ENCODE measurements at places on chromosomes 4 and X.
A peak's percentile ranks its signal among the peaks of the same experiment; 100 is the strongest.

- no peak for DNase-seq
These were observed 40.6 kb downstream of the USP26 start for GRCh38 chrX:133056341-133056740.

DNA sequence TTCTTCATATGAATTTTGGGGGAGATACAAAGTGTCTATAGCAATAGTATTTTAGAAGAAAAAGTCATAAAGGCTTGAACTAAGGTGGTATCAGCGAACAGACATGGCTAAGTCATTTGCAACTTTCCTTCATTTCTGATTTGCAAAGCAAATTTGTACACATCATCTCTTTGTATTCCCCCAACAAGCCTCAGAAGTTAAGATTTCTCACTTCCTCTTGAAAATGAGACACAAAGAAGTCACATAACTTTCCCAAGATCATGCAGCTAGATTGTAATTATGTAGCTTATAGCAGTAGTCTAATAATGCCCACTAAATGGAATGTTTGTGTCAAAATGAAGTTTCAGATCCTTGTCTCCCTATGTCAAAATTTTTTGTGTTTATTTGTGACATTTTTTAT, 709.8 kb upstream of the HS3ST1 start:
- no peak for DNase-seq

- DNase-seq = peak; percentile 15
These were observed 203.2 kb upstream of the FGF13 start for GRCh38 chrX:138914767-138915166.

- peak; percentile 65 for DNase-seq
These were observed 41.5 kb upstream of the FAT1 start for GRCh38 chr4:186765138-186765537.

- no peak for DNase-seq
These were observed 1911.7 kb downstream of the PCDH7 start for GRCh38 chr4:32631831-32632230.

- DNase-seq = no peak
These were observed 624.9 kb upstream of the HS3ST1 start for GRCh38 chr4:12053556-12053955.

GRCh38 chr4:128600996-128601871, 208.3 kb upstream of the JADE1 start:
- DNase-seq = peak; percentile 92

- no peak for DNase-seq
These were observed 9.2 kb upstream of the VAMP7 start for GRCh38 chrX:155871934-155872333.

DNA sequence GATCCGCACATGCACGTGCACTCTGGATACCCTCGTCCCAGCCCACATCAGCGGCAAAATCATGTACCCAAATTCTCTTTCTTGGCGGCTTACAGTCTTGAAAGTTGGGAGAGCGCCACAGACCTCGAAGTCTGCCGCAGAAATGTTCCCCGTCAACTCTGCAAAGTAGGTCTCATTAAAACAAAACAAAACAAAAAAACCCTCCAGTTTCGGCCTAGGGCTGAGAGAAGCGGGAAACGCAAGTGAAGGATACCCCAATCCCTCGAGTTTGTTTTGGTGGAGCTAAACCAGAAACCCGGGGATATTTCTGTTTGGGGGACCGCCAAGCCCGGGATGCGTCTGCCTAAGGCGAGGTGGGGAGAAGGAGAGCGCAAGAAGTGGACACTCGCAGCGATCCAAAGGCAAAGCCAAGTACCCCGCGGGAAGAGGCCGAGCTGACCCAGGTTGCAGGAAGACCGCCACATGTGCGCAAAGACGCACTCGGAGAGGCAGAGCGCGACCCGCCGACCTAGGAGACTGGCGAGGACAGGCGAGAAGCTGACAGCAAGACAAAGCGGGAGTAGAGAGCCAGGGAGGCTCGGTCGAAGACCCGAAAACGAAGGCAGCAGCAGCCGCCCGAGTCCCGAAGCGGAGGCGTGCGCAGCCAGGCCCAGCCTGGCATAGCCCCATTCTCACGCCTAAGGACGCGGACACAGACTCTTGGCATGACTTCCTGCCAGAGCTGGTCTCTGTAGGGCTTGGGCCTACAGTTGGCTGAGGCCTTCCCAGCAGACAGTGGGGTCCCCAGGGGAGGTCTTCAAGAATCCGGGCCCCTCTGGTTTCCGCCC, 49.6 kb upstream of the BCOR start:
- no peak for DNase-seq

- no peak for DNase-seq
These were observed 7.8 kb upstream of the TMEM144 start for GRCh38 chr4:158202481-158202880.

DNA sequence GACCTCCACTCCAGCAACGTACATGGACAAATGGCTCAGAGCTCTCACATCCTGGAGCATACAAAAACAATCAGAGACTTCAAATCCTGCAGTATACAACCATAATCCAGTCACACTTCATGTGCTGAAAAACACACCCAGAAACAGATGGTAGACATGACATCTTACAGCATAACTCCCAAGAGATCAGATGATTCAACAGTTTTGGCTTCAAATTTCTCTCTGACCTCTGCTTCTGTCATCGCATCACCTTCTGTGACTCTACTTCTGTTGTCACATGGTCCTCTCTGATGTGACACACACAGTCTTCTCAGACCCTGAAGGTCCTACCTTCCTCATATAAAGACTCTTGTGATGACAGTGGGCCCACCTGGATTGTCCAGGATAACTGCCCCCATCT, 18.5 kb downstream of the SUV39H1 start:
- DNase-seq = peak; percentile 77

DNA sequence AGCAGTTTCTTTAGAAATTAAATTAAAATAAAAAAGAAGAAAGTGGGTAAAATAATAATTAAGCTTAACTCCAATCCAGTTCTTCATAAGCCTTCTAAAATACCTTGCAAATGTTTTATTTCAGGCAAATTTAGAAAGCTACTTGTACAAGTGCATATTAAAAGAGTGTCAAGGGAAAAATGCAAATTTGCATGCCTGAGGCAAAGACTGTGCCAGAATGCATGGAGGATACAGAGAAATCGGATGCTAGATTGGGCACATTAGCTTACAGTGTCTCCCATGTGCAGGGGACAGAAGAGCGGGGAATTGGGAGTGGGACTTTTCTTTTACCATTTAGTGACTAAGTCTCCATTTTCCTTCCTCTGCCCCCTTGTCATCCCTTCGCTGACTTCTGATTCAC, 173.0 kb upstream of the NWD2 start:
- DNase-seq = no peak

GRCh38 chrX:48779399-48779798, 7.0 kb upstream of the GATA1 start:
- DNase-seq = no peak

GRCh38 chr4:147175460-147176025, 229.9 kb upstream of the TTC29 start:
- no peak for DNase-seq

DNA sequence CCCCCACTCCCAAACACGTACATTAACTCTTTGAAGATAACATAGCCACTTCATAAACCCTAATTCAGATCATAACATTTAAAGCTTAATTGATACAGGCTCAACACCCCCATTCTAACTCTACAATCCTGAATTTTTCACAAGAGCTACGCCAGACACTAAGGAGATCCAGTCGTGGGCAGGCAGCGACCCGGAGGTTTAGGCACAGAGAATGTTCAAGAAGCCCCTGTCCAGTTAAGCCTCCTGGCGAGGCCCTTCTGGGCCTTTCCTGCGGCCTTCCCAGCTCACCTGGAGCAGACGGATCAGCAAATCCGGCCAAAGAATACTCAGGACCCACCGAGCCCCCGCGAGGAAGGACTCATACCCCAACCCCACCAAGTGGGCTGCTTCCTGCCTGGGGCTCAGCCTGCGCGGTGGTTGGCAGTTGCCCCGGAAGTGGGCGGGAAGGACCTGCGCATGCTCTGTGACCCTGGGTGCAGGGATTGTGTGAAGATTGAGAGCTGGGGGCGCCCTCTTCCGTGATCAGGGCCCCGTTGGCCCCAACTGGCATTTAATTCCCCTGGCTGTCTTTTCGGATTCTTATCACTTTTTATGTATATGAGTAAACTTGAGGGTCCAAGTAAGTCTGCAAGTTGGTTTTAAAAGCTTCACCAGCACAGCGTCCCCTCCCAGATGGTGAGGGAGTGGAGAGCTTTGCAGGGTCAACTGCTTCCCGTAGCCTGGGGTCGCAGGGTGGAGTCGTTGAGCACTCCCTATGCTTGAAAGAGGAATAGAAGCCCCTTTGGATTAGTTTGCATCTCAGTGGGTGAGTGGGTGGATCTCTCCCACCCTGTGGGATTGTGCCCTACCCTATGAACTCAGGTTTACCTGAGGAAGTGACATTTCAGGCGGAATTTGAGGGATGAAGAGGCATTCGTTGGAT, at the start of gene TRIM61:
Gene TRIM61, minus strand, starts transcription at position 415 of the 922 bp plus-strand sequence. CDS start 7,655 bp downstream, outside the sequence.
- DNase-seq = no peak

DNA sequence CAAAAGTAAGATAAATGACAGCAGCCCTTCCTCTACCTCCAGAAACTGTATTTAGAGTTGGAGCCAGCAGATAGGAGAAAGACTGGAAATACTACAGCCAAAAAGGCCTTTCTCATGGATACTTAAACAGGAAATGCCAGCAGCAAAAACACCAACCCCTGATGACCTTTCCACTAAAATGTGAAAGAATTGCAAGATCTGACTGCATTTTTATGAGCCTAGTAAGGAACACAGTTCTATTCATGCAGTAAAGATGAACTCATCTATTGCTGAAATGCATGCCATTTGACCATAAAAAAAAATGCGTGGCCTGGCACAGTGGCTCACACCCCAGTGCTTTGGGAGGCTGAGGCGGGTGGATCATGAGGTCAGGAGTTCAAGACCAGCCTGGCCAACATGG, 19.9 kb downstream of the ABCG2 start:
- DNase-seq = peak; percentile 74

- no peak for DNase-seq
These were observed 56.4 kb downstream of the NBDY start for GRCh38 chrX:56785442-56785841.

DNA sequence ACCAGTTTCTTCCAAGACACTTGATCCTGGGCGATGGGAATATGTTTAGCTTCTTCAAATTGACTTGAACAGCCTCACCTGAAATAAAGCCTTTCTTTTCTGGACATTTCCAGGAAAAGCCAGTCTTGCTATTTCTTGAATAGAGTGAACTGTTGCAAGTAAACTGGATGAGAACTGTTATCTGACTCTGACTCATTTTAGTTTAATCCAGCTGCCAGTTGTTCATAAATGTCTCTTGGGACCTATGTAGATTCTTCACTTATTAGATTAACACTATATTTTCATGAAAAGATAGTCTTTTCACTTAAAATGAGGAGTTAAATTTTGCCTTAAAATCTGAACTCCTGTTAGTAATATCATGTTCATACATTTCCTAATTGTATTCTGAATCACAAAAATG, 615.4 kb upstream of the GALNT7 start:
- no peak for DNase-seq

- DNase-seq = no peak
These were observed 340.9 kb downstream of the CENPC start for GRCh38 chr4:67204441-67204840.

GRCh38 chr4:7183161-7183560, 9.2 kb upstream of the SORCS2 start:
- DNase-seq = peak; percentile 45

- DNase-seq = peak; percentile 79
These were observed 729 bp upstream of the IRF2 start for GRCh38 chr4:184475096-184475461.
